ENCODE measurements at places on chromosomes 16 and 17.

DNA sequence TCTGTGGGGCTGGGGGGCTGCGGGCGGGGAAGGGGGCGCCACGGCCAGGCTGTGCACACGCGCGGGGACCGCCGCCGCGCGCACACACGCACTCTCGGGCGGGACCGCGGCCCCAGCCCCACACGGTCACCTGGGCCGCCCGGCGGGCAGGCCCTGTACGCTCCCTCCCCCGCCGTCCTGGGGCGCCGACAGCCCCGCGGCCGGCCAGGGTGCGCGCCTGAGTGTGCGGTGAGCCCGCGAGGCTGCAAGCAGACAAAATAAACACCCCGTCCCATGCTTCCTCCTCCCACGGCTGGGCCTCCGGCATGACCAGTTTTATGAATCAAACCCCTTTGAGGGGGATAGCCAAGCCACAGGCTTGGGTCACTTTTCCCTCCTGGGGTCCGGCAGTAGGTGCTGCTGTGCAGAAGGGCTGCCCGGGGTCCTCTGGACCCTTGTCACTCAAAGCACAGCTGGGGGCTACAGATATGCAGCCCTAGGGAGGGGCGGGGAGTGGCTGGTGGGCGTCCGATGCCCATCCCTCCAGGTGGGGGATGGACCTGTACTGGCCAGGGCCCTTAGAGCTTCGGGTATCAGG, 441 bp downstream of the VASN start:
- DNase-seq: peak; percentile 26

GRCh38 chr16:2331199-2331930, 9.2 kb downstream of the ABCA3 start:
- DNase-seq: no peak

DNA sequence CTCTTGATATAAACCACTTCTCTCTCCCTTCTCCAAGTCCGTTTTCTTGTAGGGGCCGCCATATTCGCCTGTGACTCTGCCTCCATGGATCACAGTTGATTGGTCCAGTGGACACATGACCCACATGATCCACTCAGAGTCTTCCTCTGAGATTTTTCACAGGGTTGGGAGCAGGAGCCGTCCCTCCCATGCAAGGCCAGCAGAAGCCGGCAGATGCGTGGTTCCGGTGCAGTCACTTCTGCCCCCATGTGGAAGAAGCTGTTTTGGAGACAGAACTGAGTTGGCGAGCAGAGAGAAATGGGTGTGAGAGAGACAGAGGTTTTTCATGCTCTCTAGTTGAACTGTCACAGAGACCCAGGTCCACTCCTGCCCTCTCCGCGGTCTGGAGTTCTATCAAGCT, 83.3 kb downstream of the C16orf95 start:
- no peak for DNase-seq

- DNase-seq: no peak
Measured at GRCh38 chr17:17112628-17113200, 70.5 kb downstream of the MPRIP start.

DNA sequence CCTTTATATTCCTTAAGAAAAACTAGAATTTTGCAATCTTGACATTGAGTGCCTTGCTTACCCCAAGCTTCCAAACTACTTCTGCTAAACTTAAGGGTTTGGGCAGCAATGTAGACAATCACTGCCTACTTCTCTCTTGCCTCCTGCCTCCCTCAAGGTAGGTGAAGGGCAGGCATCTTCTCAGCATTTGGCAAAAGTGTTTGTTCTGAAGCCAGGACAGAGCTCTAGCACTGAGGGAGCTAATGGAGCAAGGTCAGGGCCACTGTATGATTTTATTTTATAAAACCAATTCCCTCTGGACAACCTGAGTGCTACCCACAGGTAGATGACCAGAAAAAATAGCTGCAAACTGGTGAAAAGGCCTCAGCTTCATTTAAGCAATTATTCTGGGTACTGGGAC, 111.8 kb downstream of the IRX3 start:
- no peak for DNase-seq

GRCh38 chr17:57705921-57706695, 39.0 kb downstream of the CCDC182 start:
- no peak for DNase-seq

DNA sequence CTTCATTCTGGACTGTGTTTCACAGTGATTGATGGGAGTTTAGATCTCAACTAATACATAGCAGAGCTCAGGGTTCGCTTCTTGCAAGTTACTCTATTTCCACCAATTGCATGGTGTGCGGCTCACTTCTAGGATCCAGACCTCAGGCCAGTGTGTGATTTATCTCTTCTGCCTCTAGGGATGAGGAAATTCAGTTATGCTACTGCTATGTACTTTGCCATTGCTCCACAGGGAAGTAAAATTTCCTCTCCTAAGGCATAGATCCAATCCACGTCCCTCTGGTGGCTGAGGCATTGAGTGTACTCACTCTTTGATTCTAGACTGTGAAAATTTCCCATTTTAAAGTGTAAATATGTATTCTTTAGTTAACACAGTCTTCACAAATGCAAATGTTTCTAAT, 214.1 kb downstream of the HS3ST3B1 start:
- DNase-seq: no peak

GRCh38 chr17:50847566-50847965, 12.2 kb downstream of the WFIKKN2 start:
- no peak for DNase-seq

GRCh38 chr16:4261557-4262172, 11.2 kb downstream of the TFAP4 start:
- peak; percentile 24 for DNase-seq

GRCh38 chr17:34673995-34674890, 94.9 kb downstream of the TMEM132E start:
- no peak for DNase-seq

- no peak for DNase-seq
Measured at GRCh38 chr17:22707626-22708025, 1015.3 kb downstream of the KCNJ18 start.

Data from NCI-H146 (cell line).